ENCODE measurements at places on chromosomes 7 and 10.

DNA sequence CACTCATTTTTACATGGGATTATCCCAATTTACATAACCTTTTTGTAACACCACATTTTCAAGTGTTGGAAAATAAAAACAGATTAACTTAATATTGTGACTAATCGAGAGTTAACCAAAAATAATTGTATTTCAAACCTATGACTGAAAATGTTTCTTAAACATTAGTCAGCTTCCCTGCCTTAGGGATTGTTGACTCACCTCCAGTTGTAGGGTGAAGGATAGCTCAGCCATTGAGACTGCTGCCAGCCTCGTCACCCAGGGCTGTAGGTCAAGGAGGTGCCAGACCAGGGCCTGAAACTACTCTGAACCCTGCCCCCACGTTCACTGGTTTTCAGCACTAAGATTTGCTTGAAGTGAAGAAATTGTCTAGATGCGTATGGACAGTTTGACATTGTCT, 351.2 kb downstream of the GFRA1 start:
- DNase-seq = no peak

DNA sequence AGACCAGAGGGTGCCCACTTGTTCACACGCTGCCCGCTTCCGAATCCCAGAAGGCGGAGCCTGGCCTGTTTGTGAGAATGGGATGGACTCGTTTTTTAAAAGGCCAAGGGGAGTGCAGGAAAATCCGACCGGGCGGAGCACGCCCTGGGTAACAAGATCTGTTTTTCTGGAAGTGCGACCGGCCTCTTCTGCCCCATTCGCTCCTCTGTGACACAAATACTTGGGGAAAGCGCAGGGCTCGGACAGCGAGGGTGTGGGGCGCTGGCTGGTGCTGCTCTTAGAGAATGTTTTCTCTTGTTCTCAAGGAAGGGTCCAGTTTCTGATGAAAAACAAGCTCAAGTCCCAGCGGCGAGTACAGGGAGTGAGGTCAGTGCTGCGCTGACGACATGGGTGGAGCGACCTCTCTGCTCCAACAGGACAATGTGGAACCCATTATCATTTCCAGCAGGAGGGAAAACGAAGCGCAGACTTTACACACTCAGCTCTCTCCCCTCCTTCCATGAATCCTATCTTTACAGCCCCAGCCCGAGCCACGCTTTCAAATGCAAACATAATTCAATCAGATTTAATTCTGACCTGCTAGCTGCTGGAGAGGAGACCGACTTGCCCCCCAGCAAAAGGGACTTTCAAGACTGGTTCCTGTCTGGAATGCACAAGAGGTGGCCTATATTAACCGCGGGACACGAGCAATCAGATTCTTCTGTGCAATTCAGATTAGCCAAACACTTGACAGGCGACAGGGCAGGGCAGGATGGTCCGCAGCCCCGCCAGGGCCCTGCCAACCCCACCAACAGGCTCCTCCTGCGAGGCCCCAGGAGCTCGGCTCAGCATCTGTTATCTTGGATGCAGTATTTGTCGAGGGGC, 1.1 kb downstream of the RADIL start:
- peak; percentile 72 for DNase-seq

DNA sequence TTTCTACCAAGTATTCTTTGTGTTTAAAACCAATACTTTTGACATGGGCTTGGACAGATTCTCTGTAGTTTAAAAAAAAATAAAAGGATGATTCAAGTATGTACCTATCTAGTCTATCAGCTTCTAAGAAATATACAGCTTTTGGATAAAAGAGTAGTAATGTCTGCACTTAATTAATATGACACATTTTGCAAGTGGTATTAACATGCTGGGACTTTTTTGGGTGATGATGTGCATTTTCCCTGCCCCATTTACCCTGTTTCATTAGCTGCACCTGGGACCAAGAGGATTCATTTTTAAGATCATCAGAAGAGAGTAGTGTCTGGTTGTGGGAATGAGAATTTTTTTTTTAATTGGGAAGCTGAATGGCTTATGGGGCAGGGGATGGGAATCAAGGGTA, 236.2 kb upstream of the KLF14 start:
- no peak for DNase-seq

DNA sequence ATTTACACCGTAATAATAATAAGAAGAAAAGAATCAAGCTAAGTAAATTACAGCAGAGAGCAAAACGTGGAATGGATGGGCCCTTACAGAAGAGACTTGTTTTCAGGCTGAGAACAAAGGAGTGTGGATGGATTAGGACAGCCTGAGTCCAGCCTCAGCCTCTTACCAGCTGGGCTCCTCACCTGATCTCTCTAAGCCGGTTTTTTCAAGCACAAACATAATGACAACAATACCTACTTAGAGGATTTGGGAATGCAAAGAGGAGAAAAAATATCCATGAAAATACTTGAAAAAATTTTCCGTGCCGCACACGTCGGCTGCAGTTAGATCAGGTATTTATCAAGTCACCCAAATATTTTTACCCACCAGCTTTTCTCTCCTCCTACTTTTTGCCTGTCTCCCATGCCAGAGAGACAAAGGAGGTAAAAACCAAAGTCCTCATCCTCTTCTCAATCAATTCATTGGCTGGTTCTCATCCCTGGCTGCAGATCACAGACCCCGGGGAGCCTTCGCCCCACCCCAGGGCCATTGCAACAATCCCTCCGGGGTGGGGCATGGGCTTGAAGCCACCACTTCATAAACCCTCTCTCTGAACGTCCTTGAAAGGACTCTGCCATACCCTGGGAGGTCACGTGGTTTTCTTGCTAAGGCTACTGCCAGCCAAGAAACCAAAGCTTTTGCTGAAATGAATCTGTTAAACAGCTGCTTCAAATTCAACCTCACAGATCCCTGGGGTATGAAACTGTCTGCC, 29.7 kb upstream of the GTF2I start:
- DNase-seq = peak; percentile 41

DNA sequence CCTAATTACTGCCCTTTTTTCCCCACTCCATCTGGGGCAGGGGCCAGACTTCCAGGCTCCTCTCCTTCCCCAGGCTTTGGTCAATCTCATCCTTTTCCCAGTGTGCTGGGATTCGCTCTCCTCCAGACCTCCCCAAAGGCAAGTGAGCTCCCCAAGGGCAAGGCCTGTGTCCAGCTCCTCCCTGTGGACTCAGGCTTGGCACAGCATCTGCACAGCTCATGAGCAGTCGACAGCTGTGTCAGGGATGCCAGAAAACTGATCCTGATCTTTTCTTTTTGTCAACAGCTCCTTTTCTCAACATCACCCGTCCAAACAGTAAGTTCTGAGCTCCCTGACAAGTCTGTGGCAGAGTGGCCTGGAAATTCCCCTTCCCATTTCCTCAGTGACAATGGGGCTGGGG, 67.1 kb downstream of the C10orf120 start:
- DNase-seq = no peak

DNA sequence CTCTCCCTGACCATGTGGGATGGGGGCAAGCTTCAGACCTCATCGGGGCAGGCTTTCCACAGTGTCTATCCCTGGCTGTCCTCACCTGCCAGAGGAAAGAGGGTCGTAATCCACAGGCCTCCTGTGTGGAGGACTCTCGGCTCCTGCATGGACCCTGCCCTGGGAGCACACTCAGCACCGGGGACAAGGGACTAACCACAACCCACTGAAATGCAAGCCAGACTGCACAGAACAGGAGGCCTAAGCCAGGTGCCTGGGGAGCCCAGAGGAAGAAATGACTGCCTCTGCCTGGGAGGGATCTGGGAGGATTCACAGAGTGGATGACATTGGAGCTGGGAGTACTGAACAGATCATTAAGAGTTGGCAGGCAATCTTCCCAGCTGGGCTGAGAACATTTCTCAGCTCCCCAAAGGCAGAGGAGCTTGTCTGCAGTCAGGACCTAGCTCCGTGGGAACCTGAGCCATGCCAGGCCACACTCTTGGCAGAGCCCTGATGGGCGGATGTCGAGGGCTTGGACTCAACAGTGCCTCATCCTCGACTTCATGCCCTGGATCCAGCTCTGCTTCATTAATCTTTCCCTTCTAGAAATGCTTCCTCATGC, 213.4 kb downstream of the USP6NL start:
- peak; percentile 10 for DNase-seq

- peak; percentile 45 for DNase-seq
Observed at GRCh38 chr7:39527951-39528350, 38.3 kb upstream of the YAE1 start.

DNA sequence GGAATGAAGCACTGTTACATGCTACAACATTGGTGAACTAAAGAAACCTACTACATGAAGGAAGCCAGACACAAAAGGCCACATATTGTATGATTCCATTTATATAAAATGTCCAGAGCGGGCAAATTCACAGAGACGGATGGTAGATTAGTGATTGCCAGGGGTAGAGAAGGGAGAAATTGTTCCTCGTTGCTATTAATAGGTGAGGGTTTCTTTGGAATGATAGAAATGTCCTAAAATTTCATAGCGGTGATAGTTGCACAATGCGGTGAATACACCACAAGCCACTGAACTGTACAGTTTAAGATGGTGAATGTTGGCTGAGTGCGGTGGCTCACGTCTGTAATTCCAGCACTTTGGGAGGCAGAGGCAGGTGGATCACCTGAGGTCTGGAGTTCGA, 29.0 kb downstream of the DENND2A start:
- DNase-seq = no peak

DNA sequence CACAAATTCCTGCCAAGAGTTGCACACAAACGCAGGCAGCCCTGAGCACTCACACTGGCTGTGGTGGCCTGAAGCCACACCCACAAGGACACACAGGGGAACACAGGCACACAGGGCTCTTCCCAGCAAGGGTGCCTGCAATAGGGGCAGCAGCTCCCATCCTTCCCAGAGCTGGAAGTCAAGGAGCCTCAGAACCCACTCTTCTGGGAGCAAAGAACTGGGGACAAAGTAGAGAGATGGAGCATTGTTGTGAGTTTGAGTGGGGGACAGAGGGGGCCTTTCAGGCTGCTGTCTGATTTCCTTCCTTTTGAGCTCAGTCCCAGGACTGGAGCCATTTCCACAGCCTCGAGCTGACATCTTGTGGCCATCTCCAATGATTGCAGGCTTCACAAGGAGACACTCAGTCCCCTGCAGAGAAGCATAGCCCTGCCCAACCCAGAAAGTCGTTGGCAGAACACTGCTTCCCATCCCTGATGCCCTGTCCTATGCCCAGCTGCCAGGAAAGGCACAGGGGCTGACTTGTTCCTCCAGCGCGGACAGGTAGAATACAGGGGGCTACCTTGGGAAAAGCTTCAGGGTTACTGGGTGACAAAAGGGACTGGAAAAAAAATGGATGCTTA, 34.4 kb upstream of the SLF2 start:
- peak; percentile 83 for DNase-seq

DNA sequence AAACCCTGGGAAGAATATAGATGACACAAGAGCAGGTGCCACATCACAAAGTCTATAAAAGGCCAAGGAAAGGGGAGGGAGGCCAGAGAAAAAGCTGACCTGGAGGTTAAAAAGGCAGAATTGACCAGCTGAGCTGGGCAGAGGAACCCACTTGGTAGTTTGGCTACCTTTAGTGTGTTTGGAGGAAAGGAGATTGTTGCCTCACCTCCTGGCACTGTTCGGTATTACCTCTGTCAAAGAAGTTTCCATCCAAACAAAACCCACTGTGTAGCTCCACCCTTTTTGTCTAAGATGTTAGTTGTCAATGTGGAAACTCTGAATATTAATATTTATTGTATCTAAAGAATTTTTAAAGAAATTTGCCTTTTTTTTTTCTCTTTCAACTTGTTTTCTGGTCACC, 23.4 kb downstream of the ENTPD7 start:
- peak; percentile 12 for DNase-seq

DNA sequence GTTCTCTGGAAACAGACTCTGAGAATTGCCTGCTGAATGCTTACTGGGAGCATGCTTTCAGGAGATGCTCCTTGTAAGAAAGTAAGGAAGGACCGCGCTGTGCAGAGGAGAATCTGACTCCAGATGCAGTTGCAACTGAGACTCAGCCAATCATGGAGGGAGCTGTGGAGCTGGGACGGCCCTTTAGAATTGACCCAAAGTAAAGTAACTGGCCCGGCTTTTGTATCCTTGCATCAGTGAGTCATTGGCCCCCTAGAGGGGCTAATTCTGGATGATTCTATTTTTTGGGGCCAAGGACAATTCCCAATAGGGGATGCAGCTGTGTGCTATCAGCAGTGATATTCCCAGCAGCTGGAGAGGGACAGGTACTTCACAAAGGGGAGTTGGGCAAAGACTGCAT, 170.4 kb downstream of the PTEN start:
- DNase-seq = no peak

DNA sequence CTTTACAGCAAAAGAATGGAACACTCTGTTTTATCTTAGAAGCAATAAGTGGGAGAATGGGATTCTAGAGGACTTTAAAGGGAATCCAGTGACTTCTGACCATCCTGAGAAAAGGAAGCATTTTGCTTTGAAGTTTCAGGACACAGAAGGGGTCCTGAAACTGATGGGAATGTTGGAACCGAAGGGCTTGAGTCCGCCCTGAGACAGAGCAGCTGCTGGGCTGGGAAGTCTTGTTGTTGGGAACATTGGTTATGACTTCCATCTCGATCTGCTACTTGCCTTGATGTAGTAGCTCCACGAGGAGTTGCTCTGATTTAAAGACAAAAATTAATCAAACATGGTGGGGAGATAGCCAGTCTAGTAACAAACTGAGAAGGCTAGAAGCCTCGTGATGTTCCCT, 177.6 kb downstream of the JCAD start:
- no peak for DNase-seq

DNA sequence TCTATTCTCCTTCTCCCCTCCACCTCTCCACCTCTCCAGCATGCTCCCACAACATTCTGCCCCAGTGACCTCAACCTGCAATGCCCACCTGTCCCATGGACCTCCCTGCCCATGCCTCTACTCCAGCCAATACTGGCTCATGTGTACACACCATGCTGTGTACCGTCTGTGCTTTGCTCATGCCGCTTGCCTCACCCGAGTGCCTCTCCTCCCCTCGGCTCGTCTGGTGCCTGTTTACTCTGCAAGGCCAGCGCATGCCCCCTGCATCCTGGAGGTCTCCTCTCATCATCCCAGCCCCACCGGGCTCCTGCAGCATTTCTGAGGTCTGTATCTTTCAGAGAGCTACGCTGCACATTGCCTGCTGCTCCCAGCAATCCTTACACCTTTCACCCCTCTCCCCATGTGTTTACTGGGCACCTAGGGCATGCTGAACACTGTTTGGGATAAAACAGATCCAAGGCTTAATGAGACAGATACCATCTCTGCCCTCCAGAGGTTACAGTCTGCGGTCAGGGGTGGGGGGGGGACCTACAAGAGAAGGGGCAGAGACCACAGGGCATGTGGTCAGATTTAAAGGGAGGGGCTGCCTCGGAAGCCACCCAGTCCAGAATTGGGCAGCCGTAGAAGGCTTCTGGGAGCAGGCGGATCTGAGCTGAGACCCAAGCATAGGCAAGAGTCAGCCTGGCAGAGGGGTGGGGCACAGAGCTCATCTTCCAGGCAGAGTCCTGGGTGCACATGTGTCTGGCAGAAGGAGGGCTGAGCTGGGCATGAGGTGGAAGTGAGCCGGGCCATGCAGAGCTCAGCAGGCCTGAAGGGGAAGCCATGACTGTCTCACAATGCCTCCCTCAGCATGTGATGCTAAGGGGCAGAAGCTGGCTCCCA, 29.6 kb upstream of the PSAP start:
- DNase-seq = no peak

Data from fibroblast of pulmonary artery (primary cell).